ENCODE measurements at places on chromosomes 5 and 9. TPM values are rescaled to one million over a fixed set of nuclear protein-coding genes. Genes with fewer than 3 reads are reported as not detected.

Gene ELAVL2
- polyA plus RNA-seq, result not detected

Gene DAB2IP
- polyA plus RNA-seq, result not detected

Gene GABRA1
- polyA plus RNA-seq, result not detected

Gene IFNA2
- polyA plus RNA-seq, result not detected

Gene PCDHA5
- polyA plus RNA-seq, result not detected

Gene TPPP
- not detected for polyA plus RNA-seq

Gene POLR1E
- 13.7 TPM for polyA plus RNA-seq

Gene GADD45G
- polyA plus RNA-seq, result 1.1 TPM

Gene IFNB1
- not detected for polyA plus RNA-seq

All from IgD-negative memory B cell (primary cell).